ENCODE measurements at places on chromosomes 5 and 9.

- DNase-seq = no peak
Measured at GRCh38 chr9:119027901-119028699, 341.1 kb downstream of the BRINP1 start.

- DNase-seq = no peak
Measured at GRCh38 chr5:64873441-64873840, 104.7 kb downstream of the CWC27 start.

- DNase-seq = no peak
Measured at GRCh38 chr5:176578391-176578808, 29.3 kb downstream of the CDHR2 start.

GRCh38 chr9:105950894-105951293, 256.6 kb downstream of the TMEM38B start:
- DNase-seq = no peak

- DNase-seq = no peak
Measured at GRCh38 chr5:52807723-52808122, 20.0 kb downstream of the ITGA1 start.

GRCh38 chr5:102797322-102797884, 42.3 kb downstream of the PAM start:
- no peak for DNase-seq

DNA sequence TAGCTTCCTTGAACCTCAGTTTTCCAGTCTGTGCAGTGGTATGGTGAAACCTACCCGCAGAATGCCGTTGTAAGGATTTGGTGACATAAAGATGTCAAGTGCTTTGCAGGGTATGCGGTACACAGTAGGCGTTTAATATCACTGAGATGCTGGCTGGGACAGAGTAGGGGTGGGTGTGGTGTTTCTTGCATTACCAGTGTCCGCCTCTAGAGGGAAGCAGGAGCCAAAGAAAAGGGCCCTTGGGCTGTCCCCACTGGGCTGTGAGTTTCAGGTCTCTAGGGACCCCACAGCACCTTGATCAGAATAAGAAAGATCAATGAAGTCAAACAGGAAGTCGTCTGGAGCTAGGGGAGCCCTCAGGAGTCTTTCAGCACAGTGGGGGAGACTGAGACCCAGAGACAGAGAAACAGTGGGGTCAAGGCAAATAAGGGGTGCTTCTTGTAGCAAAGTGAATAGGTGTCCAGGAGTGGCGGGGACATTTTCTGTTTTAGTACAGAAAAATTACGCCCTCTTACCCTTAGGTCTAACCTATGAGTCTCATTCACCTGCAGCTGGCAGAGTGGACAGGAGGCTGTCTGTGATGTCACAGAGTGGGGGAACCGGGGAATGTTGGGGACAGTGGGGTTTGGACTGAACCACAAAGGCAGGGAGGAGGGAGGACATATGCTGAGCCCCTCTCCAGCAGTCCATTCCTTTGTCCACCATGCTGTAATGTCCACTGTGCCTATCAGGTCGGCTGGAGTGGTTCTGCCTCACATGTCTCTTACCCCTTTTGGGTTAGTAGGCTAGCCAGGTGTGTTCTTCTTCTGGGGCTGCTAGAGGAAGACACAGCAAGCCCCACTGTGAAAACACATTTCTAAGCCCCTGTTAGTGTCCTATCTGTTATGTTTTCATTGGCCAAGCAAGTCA, 4.7 kb upstream of the TEX53 start:
- peak; percentile 48 for DNase-seq

DNA sequence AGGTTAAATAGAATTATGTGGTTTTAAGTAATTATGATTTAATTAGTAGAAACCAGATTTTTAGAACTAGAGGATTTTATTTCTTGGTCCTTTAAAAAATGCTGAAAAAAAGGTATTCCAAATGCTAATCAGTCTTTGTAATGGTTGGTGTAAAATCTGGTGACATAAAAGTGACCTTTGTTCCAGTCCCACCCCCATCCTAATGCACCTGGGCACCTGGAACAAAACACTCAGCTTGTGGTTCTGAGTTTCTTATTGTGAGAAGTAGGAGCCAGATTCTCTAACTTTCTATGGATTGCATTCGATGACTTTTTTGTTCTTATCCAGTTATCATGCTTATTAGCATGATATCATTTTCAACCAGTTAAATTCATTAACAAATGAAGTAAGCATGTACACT, 115.1 kb upstream of the CTNND2 start:
- no peak for DNase-seq

DNA sequence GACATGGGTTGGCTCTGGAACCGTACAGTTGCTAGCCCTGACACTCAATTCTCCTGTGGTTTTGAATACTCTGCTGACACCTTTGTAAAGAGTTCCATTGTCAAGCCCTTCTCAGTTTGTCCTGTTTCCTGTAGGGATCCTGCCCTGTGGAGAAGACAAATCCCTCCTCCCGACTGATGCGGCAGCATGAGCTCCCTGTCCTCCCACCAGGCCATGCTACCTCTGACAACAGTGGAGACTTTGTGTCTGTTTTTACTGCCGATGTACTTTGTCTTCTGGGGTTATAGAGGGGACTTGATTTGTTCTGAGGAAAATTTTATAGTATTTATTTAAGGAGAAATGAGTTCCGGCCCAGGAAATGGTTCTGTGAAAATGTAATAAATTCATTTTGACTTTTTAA, 57.8 kb downstream of the PRLR start:
- no peak for DNase-seq

- no peak for DNase-seq
Measured at GRCh38 chr5:175816348-175816747, 55.0 kb upstream of the CPLX2 start.

GRCh38 chr5:16539169-16539666, 73.6 kb upstream of the ZNF622 start:
- no peak for DNase-seq

DNA sequence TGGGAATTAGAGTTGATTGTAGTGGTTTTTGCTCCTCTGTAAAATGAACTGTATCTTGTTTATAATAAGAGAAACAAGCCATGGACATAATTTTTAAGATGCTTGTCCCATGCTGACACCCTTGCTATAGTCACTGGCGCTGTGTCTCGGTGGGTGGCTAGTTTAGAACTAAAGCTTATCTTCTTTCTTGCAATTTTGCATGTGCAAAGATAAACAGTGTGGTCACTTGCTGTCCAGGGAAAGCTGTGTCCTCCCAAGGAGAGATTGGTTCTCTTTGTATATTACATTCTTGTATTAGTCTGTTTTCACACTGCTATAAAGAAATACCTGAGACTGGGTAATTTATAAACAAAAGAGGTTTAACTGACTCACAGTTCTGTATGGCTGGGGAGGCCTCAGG, 143.8 kb downstream of the MELK start:
- no peak for DNase-seq

- DNase-seq = no peak
Measured at GRCh38 chr5:13640270-13640669, 304.2 kb downstream of the DNAH5 start.

- DNase-seq = no peak
Measured at GRCh38 chr5:132110930-132111329, 37.3 kb downstream of the CSF2 start.

- no peak for DNase-seq
Measured at GRCh38 chr5:109619606-109620005, 70.1 kb upstream of the MAN2A1 start.

DNA sequence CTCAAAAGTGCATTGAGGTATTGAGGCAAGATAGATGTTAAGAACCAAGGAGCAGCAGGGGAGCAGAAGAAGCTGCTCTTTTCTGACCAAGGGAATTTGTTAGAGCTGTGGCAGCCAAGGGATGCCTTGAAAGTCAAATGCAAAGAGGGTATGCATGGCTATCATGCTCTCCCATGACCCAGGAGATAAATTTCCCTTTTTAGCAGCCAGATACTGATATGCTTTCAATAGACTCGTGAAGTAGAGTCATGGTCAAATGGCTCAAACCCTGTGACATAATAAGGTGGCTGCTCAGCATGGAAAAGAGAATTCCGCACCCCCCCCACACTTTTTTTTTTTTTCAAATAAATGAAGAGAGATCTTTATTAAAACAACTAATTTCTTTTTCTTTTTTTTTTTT, 180.9 kb upstream of the ACTBL2 start:
- no peak for DNase-seq

DNA sequence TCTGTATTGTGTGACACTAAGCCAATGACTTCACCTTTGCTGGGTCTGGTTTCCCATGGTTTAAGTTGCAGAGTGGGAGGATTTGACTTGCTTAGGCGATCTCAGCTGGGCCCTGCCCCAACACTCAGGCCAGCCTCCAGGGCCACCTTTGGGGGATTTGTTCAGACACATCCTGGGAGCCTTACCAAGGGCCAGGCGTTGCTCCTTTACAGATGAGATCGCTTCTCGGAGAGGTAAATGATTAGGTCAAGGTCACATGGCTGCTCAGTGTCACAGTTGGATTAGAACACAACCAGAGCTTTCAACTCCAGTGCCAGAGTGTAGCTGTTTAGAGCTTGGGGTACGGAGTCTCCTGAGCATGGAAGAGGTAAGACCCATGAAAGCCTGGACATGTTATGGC, 57.5 kb downstream of the COL27A1 start:
- DNase-seq = no peak

GRCh38 chr5:168647083-168647482, 67.9 kb upstream of the PANK3 start:
- DNase-seq = no peak

GRCh38 chr5:139575313-139575646, 14.1 kb downstream of the UBE2D2 start:
- DNase-seq = no peak

- DNase-seq = no peak
Measured at GRCh38 chr9:2389404-2389803, 232.2 kb upstream of the VLDLR start.

GRCh38 chr5:32928761-32929160, 217.6 kb downstream of the NPR3 start:
- DNase-seq = no peak

- no peak for DNase-seq
Measured at GRCh38 chr5:132431632-132432031, 58.9 kb downstream of the IRF1 start.

GRCh38 chr5:14781106-14781505, 90.5 kb downstream of the ANKH start:
- no peak for DNase-seq

- no peak for DNase-seq
Measured at GRCh38 chr9:112110777-112111113, 64.4 kb downstream of the SUSD1 start.

Measured in activated gamma-delta T cell treated with anti-CD3 and anti-CD28 coated beads, Interleukin-2, amount 50 U/mL, for 16 hours (primary cell).